AG08395 (cell line): ENCODE measurements at places on chromosomes 3 and 15.

DNA sequence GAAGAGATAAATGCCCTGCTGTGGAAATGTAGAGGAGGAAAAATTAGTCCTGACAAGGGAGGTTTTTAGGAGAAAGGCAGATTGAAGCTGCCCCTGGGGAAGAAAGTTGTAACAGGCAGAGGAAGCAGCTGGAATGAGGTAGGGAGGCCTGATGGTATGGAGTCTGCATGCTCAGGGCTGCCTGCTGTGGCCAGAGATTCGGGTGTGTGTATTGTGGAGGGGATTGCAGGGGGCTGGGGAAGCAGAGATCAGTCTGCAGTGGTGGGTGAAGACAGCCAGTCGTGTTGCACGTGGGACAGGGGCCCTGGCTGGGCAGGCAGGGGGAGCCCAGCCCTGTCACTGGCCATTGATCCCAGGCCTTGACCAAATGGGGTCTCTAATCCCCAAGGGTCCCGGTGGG is 96.5 kb downstream of the SLCO3A1 start:
- DNase-seq: no peak

DNA sequence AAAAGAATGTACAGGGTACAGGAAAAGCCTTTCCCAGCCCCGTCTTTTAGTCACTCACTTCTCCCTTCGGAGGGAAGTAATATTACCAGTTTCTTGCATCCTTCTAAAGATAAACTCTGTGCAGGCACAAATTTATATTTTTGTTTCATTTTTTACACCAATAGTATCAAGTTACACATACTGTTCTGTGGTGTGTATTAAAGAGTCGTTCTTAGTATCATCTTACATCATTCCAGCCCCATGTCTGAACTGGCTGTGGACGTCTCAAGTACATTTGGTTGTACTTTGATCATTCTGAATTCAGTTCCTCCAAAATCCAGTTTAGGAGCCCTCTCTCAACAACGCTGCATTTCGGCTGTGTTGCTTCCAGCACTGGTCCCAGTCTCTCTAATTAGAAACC is 68.7 kb downstream of the LMLN start:
- peak; percentile 10 for DNase-seq

- DNase-seq: no peak
Measured at GRCh38 chr3:171336406-171336805, 123.8 kb downstream of the TNIK start.

DNA sequence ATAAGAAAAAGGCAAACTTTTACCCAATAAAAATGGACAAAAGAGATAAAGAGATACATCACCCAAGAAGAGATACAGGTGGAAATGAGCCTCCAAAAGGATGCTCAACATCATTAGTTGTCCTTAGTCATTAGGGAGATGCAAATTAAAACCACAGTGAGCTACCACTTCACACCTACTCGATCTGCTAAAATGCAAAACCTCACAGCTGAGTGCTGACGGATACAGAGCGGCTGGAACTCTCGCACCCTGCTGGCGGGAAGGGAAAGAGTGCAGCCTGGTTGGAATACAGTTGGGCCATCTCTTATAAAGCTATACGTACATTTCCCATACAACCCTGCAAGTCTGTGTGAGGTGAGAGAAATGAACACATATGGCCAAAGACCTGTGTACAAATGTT is 78.5 kb upstream of the PRR20G start:
- DNase-seq: no peak

DNA sequence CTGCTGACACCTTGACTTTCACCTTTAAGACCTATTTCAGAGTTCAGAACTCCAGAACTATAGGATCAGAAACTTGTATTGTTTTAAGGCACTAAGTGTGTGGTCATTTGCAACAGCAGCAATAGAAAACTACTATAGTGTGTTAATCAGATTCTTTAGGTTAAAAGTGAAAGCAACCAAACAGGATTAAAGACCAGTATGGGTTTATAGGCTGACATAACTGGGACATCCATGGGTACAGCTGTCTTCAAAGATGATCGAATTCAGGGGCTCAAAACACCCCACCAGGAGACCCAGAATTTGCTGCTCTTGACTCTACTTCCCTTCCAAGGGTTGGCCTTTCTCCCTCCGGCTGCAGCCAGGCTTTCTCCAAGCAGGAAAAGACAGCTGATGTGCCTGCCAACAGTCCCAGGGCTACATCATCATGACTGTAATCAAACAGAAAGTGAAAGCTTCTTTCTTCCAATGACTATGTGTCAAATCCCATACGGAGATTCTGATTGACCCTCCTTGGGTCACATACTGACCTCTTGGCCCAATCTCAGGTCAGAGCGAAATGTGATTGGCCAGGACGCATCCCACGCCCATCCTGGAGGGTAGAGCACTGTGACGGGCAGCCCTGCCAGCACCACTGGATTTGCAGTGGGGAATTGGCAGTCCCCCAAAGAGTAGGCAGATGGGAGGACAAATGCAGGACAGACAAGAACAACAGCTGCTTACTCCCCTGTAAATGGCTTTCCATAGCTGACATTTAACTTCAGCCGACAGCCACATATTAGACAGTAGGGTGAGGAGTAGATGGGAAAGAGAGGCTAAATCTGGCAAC is 51.4 kb upstream of the RNF7 start:
- peak; percentile 86 for DNase-seq

DNA sequence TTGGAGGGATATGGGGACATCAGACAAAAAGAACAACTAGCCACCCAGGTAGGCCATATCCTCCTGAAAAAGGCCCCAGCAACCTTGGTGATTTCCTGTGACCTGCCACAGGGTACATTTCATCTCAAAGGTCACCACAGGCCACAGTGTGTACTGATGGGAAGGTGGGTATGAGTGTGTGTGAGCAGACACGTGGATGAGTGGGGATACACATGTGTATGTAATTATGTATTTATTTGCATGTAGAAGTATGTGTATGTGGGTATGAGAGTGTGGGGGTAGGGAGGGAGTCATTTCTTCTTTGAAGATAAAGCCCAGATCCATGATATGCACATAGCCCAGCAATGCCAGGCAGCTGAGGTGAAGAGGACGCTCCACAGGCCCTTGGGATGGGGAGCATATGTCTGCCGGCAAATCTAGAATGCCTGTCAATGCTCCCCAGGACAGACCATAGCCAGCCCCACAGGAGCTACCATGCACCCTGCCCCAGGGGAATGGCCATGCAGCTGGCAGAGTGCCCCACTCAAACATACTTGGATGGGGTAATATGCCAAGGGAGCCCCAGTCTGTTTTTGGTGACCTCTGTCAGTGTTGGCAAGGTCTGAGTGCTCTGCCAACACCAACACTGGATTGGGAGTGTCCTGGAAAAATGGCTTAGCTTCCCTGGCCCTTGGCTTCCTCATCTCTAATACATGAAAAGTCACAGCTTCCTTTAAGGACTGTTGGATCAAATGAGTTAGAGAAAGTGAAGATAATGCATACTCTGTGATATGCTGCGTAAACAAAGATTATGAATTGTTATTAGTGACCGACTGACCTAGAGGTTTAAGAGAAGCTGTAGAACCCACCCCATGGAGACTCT is 42.4 kb downstream of the RAB6B start:
- DNase-seq: no peak
